ENCODE measurements at places on chromosomes 16 and 17.

- peak; percentile 47 for DNase-seq
Measured at GRCh38 chr16:85262558-85263238, 150.4 kb upstream of the CIBAR2 start.

- no peak for DNase-seq
Measured at GRCh38 chr16:27273670-27274423, 5.3 kb upstream of the NSMCE1 start.

DNA sequence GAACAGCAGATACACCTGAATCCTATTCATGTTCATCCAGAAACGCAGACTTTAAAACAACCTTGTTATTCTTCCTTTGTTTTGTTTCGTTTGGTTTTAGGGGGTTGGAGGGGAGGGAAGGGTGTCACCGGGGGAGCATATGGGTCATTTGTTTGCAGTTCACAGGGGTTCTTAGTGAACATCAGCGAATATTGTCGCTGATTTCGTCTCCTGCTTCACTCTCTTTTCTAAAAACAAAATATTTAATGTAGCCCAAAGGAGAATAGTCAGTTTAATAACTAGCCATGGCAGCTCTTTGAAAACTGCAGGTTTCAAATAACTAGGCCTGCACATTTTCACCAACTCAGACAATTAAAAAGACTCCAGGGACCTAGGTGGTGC is 37.6 kb downstream of the HLF start:
- no peak for DNase-seq

- no peak for DNase-seq
Measured at GRCh38 chr17:58338454-58338840, 9.9 kb upstream of the TSPOAP1 start.

- DNase-seq, result no peak
Measured at GRCh38 chr17:9636501-9636900, 8.8 kb upstream of the USP43 start.

DNA sequence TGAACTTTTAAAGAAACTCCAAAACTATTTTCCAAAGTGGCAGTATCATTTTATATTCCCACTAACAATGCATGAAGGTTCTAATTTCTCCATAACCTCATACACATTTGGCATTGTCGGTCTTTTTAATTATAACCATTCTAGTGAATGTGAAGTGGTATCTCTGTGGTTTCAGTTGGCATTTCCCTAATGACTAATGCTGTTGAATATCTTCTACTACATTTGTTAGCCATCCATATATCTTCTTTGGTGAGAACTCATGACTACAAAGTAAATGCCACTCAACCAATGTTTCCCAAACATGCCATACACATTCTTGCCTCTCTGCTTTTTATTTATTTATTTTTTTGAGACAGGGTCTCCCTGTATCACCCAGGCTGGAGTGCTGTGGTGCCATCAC is 31.7 kb upstream of the TAOK1 start:
- DNase-seq, result no peak

GRCh38 chr17:14919094-14919493 is 346.0 kb downstream of the PMP22 start:
- no peak for DNase-seq

DNA sequence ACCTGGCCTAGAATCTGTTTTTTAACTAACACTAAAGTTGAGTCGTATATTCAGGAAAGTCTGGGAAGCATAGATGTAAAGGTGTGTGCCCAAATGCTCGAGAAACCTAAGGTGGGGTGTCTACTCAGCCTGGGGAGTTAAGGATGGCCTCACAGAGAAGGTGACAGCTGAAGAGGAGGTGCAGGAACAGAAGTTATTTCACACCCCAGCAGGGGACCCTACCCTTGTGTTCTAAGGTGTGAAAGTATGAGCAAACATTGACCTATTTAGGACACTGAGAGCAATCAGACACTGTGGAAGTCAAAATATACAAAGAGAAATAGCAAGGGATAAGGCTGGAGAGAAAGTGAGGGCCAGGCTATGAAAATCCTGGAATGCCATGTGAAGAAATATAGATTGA is 49.0 kb upstream of the DHX40 start:
- no peak for DNase-seq

GRCh38 chr16:68910051-68910450 is 66.7 kb downstream of the TANGO6 start:
- DNase-seq, result no peak

- DNase-seq, result peak; percentile 64
Measured at GRCh38 chr16:15775209-15775608, 81.6 kb downstream of the MYH11 start.

DNA sequence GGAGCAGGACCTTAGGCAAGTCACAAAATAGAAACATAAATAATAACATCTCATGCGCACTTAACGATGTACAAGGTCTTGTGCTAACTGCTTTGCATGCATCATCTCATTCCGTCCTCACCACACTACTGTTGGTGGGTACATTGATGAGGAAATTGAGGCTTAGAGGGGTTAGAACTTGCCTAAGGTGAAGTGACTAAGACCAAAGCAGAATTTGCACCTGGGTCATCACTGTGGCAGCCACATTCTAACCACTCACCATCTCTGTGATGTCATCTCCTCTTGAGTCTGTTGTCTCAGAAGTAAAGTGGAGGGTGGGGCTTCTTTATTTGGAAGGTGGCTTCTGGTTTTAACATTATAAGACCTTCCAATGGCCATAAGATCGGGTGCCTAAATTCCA is 20.4 kb upstream of the TRIM25 start:
- DNase-seq, result no peak

- no peak for DNase-seq
Measured at GRCh38 chr16:58411736-58412614, 19.7 kb downstream of the GINS3 start.

DNA sequence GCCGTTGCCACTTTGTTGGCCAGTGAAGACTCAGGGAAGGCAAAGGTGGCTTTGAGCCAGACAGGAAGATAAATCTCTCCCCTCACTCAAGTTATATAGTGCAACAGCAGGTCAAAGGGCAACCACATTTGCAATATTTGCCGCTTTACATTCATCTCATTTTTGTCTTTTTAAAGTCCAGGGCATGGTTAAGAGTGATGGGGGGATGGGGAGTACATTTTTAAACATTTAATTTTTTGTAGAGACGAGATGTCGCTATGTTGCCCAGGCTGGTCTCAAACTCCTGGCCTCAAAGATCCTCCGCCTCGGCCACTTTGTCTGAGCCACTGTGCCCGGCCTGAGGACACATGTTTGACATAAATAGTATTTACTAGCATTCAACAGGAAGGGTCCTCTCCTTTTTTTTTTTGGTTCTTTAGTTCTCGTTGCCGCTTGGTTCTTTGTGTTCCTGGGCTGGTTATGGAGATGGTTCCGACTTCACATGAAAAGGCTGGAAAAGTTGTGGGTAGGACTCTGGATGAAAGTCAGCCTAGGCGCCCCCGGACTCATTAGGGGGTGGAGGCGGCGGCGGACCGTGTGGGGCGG is 95.7 kb downstream of the RAB11FIP4 start:
- DNase-seq, result no peak

DNA sequence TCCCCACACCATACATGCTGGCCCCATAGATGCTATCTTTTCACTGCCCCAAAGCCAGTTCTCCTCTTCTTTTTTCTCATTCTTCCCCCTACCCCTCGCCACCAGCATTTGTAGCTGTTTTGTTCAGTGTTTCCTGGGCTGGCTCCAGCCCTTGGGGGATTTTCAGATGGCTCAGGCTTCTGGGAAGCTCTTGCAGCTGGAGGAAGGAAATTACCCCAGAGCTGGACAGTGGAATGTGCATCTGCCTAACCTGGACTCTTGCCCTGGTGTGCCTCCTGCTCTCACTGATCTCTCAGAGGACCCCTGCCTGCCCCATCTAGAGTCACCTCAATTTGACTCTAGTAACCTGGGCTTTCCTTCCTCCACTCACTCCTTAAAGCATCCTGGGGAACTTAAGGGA is 82.8 kb downstream of the MYH13 start:
- DNase-seq, result no peak

DNA sequence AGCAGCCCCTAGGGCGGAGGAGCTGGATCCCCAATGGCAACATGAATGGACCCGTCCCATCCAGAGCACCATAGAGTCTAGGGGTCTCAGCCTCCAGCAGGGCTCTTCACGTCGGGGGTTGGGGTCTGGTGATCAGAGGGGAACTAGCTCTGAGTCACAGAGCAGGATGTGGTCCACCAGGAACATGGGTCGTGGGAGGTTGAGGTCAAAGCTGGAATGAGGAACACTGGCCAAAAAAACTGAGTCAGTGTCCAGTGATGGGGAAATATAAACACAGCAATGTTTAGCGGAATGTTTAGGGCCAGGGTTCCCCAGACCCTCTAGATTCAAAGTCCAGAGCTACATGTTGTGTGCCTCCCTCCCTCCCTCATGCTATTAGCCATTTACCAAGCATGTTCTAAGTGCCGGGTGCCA is 79.1 kb upstream of the C16orf82 start:
- no peak for DNase-seq

GRCh38 chr17:10127819-10128425 is 70.5 kb downstream of the GAS7 start:
- DNase-seq, result peak; percentile 89

GRCh38 chr17:21394265-21394664 is 18.1 kb downstream of the KCNJ12 start:
- no peak for DNase-seq

GRCh38 chr17:47470836-47471235 is 60.1 kb upstream of the NPEPPS start:
- no peak for DNase-seq

- DNase-seq, result no peak
Measured at GRCh38 chr17:73013301-73013700, 79.2 kb downstream of the SLC39A11 start.

- DNase-seq, result no peak
Measured at GRCh38 chr17:34182036-34182803, 72.9 kb upstream of the CCL2 start.

DNA sequence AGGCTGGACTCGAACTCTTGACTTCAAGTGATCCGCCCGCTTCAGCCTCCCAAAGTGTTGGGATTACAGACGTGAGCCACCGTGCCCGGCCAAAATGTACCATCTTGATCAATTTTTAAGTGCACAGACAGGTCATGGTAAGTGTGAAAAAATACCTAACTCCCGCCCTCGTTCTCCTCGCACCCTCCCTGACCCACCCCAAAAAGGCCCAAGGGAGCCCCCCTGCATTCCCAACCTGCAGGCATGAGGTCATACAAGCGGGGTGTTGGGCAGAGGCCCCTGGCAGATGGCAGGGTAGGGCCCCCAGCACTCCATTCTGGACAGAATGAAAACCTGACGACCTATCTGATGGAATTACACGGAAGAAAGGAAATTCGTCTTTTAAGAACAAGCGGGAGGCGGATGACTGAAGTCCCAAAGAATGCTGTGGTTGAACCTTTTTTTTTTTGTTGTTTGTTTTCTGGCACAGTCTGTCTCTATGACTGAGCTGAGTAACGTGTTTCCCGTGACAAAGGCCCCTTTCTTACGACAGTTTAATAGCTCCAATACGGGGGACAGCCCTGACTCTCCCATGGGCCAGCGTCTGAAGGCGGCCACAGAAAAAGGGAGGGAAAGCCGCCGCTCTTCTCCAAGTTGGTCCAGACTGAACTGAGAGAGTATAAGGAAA is 376.4 kb downstream of the SLC39A11 start:
- DNase-seq, result no peak

DNA sequence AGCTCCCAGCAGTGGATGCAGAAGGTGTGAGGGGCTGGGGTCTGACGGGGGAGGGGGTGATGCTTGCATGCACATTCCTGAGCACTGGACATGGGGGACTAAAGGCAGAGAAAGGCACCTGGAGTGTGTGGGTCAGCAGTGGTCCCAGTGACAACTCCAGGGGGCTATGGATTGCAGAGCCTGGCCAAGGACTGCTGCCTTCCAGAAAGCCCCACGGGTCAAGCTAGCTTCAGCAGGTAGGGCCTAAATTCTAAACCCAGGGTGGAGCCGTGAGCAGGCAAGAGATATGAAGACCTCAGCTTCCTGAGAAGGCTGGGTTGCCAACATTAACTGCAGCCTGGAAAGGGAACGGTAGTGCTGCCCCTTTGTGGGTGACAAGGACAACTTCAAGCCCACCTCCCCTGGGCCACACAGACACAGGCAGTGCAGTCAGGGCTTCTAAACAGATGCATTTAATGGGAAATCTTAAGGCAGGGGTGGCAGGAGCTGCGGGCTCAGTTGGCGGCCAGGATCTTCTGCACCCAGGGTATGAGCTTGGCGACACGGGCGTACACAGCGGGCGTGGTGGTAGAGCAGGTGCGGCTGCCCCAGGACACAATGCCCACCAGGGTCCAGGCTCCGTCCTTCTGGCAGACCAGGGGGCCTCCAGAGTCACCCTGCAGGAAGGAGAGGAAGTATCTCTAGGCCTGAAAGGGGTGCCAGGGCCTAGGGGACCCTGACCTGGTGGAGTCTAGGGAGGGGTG is 3.1 kb downstream of the CTRB2 start:
- DNase-seq, result no peak

- no peak for DNase-seq
Measured at GRCh38 chr16:80123189-80123588, 417.6 kb upstream of the DYNLRB2 start.

GRCh38 chr16:10852286-10852685 is 24.7 kb upstream of the CIITA start:
- no peak for DNase-seq

DNA sequence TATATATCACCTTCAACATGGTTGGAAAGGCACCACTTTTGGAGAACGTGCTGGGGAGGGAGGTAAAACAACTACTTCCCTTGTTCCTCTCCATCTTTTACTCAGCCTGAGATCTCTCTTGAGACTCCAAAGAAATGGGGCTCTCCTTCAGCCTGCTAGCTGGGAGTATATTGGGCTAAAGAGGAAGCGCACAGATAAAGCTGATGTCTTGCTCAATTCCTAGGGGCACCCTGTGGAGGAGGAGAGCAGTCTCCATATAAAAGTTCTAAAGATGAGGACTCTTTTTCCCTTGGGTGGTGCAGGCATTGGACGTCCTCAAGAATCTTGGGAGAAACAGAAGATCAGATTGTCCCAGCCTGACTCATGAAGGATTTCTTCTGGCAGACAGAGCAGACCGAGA is 4.6 kb upstream of the ETV4 start:
- no peak for DNase-seq

DNA sequence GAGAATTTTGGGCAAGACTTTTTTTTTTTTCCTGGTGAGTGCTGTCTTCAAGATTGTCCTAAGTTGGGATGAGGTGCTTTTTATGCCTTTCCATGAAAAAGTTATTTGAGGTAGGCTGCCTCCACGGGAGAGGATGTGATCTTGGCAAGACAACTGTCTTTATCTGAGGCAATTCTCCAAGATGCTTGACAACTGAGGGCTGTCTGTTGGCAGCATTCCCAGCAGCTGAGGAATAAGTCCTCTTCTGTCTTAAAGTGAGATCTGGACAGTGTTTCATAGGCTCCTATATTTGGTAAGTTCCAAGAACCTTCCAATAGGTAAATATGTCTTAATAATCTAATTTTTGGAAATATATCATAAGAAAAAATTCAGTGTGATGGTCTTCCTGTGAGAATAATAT is 662.0 kb downstream of the CDH11 start:
- DNase-seq, result no peak

GRCh38 chr17:13365331-13365730 is 236.4 kb downstream of the HS3ST3A1 start:
- DNase-seq, result no peak

DNA sequence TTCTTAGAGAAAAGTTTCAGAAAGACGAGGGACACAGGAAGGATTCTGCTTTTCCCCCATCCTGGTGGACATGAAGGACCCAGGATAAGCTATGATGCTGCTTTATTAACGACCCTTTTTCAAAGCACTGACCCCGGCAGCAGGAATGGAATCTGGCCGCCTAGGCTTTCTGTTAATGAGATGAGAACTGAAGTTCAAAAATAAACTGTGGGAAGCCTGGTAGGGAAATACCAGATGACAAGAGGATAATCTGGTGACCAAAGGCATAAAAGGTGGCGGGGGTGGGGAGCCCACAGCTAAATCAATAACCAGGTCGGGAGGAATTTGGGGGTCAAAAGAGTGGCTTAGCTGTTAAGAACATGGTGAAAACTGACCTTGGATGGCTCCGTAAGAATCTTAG is 171.0 kb downstream of the XYLT1 start:
- DNase-seq, result peak; percentile 80

Measured in NCI-H82 (cell line).